ENCODE measurements at places on chromosomes 4 and X. TPM values are rescaled to one million over a fixed set of nuclear protein-coding genes. Genes with fewer than 3 reads are reported as not detected.

Gene CTSO
- 14.2 TPM for total RNA-seq

Gene DSPP
- not detected for total RNA-seq

Gene GAB1
- 30.2 TPM for total RNA-seq

Gene SLITRK4
- total RNA-seq, result 1.5 TPM

Gene FAM184B
- total RNA-seq, result not detected

DNA sequence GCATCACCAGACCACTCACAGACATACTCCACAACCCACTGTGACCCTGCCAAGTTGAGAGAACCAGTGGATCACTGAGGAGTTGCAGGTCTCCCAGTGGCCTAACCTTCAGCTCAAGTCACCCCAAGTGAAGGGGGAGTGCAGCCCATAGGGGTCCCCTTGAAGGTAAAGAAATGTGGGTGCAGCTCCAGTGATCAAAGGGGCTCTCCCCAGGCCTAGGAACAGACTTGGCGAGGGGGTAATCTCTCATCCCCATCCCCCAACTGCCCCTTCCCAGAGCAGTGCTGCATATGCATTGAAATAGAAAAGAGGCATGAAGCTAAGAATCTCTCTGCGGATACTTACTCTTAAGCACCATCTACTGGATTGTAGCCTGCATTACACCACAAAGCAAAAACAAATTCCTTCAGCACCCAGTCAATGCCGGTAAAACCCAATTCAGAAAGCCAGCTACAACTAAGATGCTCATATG is 27.0 kb downstream of the MAGEE1 start:
- DNase-seq, result peak; percentile 28

DNA sequence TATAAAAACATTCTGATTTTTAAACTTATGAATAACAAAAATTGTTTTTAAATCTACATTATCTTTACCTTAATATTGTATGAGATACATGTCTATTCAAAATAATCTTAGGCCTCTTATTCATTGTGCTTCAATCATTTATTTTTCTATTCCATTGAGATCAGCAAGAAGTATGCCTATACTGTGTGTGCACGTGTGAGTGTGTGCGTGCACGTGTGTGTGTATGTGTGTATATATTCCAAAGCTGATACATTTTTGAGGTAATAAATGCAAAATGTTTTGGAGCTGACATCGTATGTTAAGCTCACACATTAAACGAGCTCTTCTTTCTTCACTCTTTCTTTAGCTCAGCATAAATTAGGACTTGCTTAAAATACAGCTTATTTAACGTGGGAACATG is 1701.2 kb upstream of the PCDH10 start:
- no peak for DNase-seq

- no peak for DNase-seq
These were observed 110.7 kb downstream of the ABCB7 start for GRCh38 chrX:75045369-75045768.

DNA sequence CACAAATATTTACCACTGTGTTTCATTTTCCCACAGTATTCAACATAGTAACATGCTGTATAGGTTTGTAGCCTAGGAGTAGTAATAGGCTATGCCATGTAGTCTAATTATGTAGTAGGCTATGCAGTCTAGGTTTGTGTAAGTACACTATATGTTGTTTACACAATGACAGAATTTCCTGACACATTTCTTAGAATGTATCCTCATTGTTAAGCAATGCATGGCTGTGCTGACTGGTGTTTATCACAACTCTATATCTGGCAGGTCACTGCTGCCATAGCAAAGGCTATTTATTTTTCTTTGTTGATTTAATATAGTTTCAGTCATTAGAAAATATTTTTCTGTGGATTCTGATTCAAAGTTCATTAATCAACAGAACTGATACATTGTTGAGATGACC is 108.3 kb upstream of the TEX13A start:
- no peak for DNase-seq

GRCh38 chr4:2637956-2638552 is 101.6 kb downstream of the FAM193A start:
- DNase-seq, result peak; percentile 79

- DNase-seq, result no peak
These were observed 28.4 kb downstream of the ASMTL start for GRCh38 chrX:1424147-1424851.

- no peak for DNase-seq
These were observed 106.5 kb upstream of the FAM9A start for GRCh38 chrX:8907688-8908087.

GRCh38 chr4:140116442-140117104 is 37.4 kb downstream of the MAML3 start:
- no peak for DNase-seq

GRCh38 chr4:189364032-189364449 is 576.6 kb upstream of the FRG1 start:
- no peak for DNase-seq

DNA sequence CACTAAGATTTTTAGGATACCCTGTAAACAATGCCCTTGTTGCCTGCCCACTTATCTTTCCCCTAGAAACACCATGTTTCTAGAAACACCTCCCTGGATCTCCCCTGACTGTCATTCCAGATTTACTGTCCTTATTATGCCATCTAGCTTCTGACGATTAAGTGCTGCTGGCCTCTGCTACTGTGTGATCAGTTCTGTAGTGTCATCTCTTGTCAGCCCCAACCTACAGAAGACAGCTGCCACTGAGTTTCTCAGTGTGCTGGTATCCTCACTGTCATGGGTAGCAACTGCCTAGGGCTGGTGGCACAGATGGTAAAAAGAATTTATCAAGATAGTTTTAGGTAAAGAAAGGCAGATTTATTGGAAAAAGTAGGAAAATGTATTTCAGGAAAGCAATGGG is 68.7 kb upstream of the WWC2 start:
- DNase-seq, result no peak

GRCh38 chrX:46690818-46691217 is 68.1 kb downstream of the SLC9A7 start:
- no peak for DNase-seq

GRCh38 chr4:108758498-108758897 is 4.4 kb downstream of the ETNPPL start:
- DNase-seq, result no peak

- no peak for DNase-seq
These were observed 632.6 kb upstream of the DIAPH2 start for GRCh38 chrX:96052078-96052477.

DNA sequence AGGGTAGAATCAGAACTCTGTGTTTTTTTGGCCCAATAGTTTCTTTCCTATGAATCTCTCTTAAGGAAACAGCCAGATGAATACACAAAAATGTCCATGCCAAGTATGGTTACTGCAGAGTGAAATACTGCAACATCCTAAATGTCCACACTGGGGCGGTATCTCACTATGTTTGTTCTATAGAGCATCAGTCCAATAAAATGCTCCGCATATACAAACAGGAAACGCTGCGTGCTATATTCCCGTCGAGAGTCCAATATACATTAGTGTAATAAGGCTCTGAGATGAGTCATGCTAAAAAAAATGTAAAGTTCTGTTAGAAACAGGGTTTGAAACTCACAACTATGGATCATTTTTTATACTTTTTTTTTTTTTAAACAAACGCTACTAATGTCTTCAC is 72.9 kb upstream of the ENOX2 start:
- DNase-seq, result no peak
